ENCODE measurements at places on chromosomes 5 and 9.

DNA sequence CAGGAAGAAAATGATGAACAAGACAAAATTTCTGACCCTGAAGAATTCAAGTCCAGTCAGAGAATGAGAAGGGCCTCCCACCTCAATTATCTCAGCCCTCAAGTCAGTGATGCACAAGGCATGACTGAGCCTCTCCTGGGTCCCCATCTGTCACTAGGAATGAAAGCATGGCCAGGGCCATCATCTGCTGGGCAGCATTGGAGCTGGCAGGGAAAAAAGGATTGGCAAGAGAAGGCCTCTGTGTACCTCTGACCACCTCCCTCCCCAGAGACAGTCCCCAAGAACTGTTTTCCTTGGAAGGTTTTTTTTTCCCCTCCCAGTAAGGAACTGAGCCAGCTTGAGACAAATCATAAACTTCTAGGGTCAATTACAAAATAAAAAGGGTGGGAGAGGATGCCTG, 76.7 kb downstream of the KLHL3 start:
- DNase-seq = no peak

DNA sequence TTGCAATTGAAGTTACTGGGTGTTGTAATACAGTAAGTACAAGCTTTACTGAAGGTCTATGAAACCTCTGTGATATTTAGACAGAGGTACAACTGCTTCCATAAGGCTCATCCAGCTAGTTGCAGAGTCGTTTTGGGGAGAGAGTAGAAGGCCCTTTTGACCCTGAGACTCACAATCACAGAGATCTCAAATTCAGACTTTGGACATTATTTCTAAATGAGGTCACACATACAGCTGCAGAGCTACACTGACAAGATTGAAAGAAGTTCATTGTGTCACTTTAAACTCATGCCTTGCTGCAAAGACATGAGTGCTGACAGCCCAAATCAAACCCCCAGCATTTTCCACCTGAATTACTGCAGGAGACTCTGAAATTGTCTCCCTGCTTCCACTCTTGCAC, 205.9 kb upstream of the TMEM161B start:
- no peak for DNase-seq

- DNase-seq = no peak
These were observed 412.6 kb downstream of the DMRT2 start for GRCh38 chr9:1462626-1463308.

- DNase-seq = no peak
These were observed 101.7 kb upstream of the PITX1 start for GRCh38 chr5:135135530-135136226.

DNA sequence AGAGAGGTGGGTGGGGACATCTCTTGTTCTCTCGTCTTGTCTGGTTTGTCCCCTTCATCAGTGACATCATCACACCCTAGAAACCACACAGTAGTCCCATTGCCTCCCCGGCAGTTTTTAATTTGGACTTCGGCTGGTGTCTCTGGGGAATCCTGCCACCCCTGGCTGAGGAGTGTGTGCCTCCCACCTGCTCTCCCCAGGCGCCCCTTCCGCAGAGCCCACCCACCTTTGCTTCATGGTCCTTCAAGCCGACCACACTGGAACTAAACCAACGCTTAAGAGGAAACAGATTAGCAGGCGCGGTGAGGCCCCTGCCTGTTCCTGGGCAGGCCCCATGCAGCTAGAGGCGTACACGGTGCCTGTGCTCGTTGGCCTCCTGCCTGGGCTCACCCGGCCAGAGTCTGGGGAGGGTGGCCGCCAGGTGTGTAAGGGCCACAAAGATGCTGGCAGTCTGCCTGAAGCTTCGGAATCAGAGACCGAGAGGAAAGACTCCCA, 107.6 kb upstream of the SPRY4 start:
- no peak for DNase-seq

GRCh38 chr5:81208904-81209303, 24.2 kb upstream of the CKMT2 start:
- no peak for DNase-seq

- no peak for DNase-seq
These were observed 497.2 kb downstream of the MAT2B start for GRCh38 chr5:164002628-164003027.

GRCh38 chr9:92679413-92680165, 9.7 kb upstream of the IPPK start:
- no peak for DNase-seq

- DNase-seq = no peak
These were observed 18.6 kb downstream of the DNAJA1 start for GRCh38 chr9:33043671-33044070.

GRCh38 chr5:128350705-128351104, 187.3 kb downstream of the FBN2 start:
- no peak for DNase-seq

DNA sequence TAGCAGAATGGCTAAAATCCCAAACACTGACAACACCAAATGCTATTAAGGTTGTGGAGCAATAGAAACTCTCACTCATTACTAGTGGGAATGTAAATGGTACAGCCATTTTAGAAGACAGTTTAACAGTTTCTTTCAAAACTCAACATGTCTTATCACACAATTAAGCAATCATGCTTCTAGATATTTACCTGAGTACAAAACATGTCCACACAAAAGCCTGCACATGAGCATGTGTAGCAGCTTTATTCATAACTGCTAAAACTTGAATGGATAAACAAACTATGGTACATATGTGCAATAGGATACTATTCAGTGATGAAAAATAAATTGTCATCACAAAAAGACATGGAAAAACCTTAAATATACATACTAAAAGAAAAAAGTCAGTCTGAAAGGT, 31.5 kb downstream of the SLC25A46 start:
- DNase-seq = no peak

GRCh38 chr5:149942199-149942598, 2.4 kb downstream of the PDE6A start:
- DNase-seq = no peak

DNA sequence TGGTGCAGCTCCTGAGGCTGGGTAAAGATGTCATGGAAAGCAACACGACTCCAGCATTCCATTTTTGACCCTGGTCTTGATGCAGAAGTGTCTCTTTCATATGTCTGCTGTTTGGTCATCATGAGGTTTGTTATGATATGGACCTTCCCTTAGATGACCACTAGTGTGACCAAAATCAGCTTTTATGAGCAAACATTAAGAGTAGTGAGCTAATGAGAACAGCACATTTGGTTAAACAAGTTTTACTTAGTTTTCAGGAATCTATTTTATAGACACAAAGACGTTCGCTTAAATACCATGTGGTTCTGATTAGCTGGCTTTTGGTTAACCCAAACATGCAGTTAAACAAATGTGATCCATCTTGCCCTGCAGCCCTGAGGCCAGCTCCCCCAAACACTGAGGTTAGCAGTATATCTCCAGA, 56.7 kb upstream of the ACTBL2 start:
- no peak for DNase-seq

DNA sequence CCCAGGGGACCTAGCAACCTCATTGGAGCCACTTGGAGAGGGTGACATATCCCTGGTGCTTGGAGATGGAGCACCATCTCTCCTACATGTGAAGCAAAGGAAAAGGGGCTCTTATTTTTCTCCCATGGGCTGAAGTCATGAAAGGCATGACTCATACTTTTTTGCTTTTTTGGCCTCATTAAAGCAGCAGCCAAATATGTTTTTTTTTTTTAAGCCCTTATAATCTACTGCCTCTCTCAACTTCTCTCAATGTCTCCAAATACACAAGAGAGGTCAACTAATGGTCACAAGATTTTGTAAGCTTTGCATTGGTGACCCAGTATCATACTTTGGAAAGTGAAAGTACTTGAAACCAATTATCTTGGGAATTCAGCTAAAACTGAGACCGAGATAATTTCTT, 1.6 kb upstream of the CFAP90 start:
- no peak for DNase-seq

GRCh38 chr5:179411161-179411841, 66.0 kb upstream of the ADAMTS2 start:
- DNase-seq = no peak

DNA sequence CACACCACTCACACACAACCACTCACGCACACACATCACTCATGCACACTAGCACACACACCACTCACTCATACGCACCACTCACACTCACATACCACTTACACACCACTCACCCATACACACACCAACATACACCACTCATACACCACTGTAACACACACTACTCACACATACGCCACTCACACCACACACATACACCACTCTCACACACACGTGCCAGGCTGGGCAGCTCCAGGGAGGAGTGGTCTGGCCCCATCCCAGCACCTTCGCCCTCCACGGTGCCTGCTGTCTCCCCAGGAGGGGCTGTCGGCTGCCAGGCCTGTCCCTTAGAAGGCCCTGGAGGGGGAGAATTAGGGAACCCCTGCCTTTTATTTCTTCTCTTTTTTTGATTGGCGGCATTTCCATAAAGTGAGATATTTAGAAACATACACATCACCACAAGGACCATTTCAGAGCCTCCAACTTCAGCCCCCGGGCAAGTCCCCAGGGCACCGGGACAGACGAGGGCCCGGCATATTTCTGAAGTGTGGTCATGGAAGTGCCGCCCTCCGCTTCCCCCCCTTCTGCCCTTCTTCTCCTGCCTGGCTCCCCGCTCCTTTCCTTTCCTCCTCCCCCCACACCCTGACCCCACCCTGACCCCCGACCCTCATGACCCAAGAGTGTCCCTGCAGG, 6.3 kb upstream of the ASB6 start:
- DNase-seq = no peak

DNA sequence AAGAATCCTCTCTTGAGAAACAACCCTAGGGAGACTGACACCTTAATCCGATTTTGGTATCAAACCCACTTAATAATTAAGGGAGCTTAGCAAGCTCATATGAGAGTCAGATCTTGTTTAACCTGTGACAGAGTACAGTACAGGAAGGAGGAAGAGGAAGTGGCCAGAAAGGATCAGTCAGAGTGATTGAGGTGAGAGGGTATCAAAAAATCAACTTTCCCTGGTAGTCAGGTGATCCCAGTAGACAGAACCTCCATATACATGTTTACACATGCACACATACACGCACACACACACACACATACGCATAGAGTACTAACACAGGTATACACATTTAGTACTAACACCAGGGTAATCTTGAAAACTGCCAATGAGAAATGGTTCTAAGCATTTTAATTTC, 56.8 kb downstream of the GLIS3 start:
- no peak for DNase-seq

GRCh38 chr5:141245250-141245717, at the start of gene PCDHB15:
PCDHB15 (plus strand) TSS chr5:141245395; CDS start chr5:141245579, 184 bp downstream.
- no peak for DNase-seq

DNA sequence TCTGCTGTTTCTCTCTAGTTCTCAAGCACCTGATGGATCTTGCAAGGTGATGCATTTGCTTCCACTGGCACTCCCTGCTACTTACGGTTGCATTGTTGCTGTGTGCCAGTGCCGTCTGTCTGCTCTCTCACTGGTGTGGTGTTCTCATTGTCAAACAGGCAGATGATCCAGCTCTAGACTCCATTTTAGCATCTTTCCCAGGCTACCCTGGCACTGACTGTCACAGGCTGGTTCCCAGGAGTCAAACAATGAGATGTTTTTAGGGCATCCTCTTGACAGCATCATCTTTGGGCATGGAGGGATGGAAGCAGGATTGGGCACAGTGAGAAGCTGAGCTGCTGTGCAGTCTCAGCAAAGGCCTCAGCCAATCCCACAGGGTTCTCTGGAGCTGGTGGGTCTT, 12.9 kb downstream of the MTRR start:
- DNase-seq = no peak

DNA sequence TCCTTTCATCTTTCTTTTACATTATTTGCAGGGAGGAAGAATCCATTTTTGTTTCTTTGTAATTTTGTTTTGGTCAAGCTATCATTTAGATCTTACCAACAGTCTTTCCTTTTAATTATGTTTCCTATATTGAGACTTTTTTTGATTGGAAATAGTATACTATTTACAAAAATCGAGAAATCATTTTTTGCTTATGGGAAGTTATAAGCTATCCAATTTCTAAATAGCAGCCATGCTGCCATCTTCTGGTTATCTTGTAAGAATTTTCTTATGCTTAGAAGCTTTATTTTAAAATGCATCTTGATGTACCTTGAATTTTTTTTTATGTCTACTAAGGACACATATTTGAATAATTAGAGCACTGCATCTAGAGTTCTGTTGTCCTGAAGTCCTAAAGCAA, 821.2 kb downstream of the PTPRD start:
- no peak for DNase-seq

DNA sequence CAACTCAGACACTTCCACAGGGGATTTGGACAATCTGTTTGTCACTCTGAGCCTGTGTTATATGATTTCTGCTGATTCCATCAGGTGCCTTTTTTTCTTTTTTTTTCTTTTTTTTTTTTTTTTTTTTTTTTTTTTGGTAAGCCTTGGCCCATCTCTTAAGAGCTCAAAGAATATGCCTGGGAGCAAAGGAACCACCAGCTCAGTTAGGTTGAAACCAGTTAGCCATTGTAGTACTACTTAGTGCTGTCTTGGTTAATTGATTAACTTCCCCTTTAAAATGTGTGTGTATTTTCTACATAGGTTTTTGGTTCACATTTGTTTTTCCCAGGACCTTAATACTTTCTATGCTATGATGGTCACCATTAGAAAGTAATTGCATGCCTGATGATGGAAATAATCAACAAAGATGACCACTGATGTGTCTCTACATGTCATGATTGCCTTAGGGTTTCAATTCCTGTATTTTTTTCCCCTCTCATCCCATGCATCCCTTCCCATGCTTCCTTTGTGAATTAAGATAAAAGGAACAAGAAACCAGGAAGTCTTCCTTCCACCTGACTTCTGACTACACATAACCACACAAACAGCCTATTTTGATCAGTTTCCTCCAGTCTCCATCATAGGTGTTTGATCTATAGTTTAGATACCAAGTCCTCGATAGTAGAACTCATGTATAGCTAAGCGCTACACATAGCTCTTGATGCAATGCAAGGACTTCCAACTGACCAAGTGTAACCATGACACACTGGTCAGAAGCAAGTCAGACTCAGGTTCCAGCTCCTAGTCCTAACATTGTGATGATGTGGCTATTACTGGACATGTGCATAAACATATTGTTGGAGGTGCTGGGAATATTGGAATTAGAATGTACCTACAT, 306.1 kb downstream of the EFNA5 start:
- DNase-seq = no peak

DNA sequence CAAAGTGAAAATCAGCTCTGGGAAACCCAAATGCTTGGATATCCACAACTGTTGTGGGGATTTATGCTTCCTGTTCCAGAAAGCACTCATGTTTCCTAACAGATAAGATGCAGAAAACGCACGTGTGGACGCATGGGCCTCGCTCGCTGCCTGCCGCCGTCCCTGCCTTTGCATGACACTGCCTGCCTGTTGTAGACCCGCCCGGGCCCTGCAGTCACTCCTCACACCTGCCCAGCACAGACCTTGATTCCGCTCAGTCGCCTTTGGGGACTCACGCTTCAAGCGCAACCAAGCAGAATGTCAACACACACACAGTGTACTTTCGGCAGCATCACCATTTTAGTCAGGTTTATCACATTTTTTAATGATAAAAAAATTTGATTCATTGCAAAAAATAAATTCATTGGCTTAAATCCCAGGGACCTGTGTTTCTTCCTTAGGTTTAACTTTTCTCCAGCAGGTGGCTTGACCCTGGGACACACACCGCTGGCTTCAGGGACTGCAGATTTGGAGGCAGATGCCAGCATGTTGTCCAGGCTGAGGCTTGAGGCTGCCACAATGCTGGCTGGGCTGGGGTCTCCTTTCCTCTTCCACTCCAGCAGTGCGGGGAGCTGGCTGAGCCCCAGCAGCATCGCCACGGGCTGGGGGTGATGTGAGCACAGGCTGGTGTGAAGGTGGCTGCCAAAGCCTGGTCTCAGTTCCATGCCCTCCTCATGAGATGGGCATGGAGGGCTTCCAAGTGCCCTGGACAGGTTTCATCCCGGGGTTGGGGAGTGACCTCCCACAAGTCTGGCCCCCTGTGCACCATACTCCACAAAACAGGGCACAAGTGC, 416.9 kb upstream of the IRX4 start:
- DNase-seq = no peak

Measured in smooth muscle cell of the brain vasculature (primary cell).